LoVo (cell line): ENCODE measurements at places on chromosomes 5 and 9.

DNA sequence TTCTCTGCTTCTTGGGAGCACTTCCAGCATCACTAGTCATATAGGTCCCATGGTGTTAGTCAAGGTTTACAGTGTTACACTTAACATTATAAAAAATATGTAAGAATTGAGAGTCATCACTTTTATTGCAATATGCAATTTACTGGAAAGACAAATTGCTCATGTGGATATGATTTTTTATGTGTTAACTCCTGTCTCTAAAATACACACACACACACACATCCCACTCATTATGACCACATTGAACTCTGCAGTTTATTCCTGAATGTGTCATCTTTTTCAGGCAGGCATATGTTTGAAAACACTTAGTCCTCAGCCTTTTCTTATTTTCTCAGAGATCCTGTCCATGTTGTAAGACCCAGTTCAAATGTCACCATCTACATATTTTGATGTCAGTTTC, 148.5 kb upstream of the MRPS30 start:
- no peak for DNase-seq

DNA sequence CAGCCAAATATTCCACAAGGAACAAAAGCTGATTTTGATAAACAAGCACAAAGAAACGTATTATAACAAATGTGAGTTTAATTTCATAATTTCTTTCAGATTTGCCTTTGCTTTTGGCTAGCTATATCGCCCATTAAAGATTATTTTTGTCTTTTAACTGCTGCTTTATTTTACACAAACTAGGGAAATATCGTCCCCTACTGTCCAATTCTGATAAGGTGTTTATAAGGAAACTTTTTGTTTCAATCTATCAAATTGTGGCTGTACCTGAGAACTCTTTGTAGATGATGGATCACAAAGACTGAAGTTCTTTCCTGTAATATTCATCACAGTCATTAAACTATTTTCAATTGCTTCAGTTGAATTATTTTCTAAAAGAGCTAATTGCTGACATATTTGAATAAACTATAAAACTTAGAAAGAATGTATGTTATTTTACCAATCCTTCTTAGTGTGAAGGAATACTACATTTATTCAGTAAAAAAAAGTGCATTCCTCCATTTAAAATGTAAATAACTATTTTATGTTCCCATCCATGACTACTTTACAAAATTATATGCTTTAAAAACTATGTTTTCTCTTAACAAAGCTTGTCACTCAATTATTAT, 431.3 kb upstream of the ITGA1 start:
- DNase-seq = no peak

GRCh38 chr9:114681594-114682332, at the start of gene TEX48:
TSS of gene TEX48 (minus strand) at chr9:114682192. CDS start at chr9:114671723, 10,469 bp downstream.
- peak; percentile 67 for DNase-seq

GRCh38 chr9:134519375-134520070, 122.1 kb upstream of the COL5A1 start:
- DNase-seq = no peak

- DNase-seq = no peak
These were observed 2.9 kb downstream of the EDIL3 start for GRCh38 chr5:84381502-84382362.

DNA sequence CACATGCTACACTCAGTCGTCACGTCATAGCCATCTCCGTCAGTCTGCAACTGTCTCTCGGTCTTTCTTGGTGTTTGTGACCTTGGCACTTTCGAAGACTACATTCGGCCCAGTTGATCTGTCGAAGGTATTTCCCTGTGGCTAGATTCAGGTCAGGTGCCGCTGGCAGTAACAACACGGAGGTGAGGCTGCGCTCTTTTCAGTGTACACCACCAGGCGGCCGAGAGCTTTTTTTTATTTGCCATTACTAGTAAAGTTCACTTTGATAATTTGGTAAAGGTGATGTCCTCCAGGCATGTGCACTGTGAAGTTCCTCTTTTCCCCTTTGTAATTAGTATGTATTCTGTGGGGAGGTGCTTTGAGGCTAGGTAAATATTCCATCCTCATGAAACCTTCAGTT, 49.7 kb downstream of the RNF130 start:
- DNase-seq = no peak

- no peak for DNase-seq
These were observed 133.4 kb upstream of the OTULINL start for GRCh38 chr5:14447958-14448911.
